ENCODE measurements at places on chromosomes 12 and 14.

DNA sequence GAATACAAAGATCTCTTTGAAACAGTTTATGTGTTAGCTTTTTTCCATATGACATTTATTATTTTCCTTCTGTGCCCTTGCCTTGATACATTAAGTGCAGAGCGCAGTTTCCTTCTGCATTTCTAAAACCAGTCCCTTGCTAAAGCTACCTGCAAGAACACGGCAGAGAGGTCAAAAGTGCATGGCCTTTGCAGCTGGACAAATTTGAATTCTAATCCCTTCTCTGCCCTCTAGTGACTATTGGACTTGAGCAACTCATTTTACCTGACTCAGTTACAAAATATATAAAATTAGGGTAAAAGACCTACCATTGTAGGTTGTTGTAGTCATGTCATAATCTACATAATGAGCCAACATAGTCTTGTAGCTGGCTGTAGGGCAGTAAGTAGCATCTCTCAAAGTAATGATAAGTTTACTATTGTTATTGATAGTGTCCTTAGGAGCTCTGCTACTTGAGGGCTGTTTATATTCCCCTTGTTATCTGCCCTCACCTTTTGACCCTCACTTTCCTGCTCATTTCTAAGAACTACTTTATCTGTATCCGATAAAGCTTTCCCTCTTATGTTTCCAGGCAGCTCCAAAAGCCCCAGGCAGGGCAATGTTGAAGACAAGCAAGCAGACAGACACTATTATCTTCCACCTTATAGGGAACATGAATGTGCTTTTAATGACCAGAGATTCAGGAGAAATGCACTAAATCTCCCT, 120.0 kb upstream of the PDZRN4 start:
- DNase-seq, result no peak
- no peak overlapping the region for H3K4me3 ChIP-seq
- H3K4me1 ChIP-seq, result no peaks in the 10 kb centered on the region
- no peaks in the 10 kb centered on the region for H3K36me3 ChIP-seq

DNA sequence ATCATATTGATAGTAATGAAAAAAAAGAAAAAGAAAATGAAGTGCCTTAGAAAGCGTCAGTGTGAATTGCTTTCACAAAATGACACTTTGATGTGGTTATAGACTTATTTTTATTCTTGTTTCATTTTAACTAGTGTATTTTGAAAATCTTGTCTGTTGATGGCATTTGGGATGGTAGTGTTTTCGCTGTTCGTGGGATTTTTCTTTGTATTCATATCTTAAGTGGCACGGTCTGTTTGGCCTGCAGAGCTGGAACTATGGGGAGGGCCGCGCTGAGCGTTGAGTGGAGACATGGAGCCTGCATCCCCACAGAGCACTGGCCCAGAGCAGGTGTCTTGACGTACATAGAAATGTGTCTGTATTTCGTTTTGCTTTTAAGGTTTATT, 61.6 kb downstream of the WDR20 start:
- no peak overlapping the region for H3K27ac ChIP-seq
- DNase-seq, result no peak
- no peaks in the 10 kb centered on the region for H3K36me3 ChIP-seq
- no peaks in the 10 kb centered on the region for H3K4me1 ChIP-seq
- H3K4me3 ChIP-seq, result no peak overlapping the region

DNA sequence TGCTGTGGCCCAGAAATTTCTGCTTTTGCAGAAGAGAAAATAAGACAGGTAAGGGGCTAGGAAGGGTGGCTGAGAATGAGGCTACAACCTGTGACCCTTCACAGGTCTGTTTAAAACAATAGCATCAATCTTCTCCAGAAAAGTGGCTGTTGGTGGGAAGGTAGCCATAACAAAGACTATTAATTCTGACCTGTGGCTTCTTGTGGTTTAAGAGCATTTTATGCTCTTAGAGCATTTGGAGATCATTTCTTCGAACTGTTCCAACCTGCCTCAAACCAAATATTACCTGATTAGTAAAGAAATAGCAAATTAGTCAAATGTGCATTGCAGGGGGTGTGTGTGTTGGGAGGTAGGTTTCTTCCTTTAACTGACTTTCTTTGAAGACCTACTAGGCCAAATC, 15.2 kb upstream of the TCP11L2 start:
- DNase-seq, result no peak
- no peaks in the 10 kb centered on the region for H3K4me1 ChIP-seq
- no peaks in the 10 kb centered on the region for H3K36me3 ChIP-seq
- no peak overlapping the region for H3K27ac ChIP-seq
- no peak overlapping the region for H3K4me3 ChIP-seq

DNA sequence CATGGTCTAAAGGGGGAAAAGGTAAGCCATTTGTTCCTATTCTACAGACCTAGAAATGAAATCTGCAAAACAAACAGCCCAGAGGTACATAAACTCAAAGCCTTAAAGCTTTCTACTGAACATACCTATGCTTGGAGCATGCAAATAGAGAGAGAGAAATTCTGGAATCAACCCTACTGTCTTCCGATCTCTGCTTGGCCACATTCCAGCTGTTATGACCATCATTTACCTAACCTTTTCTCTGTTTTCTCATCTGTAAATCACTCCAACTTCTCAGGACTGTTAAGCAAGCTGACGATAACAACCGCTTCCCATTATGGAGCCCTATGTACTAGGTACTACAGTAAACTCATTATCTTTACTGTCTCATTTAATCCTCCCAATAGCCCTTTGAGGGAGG, 126.3 kb downstream of the CCDC60 start:
- no peaks in the 10 kb centered on the region for H3K36me3 ChIP-seq
- DNase-seq, result no peak
- H3K27me3 ChIP-seq, result no peaks in the 10 kb centered on the region
- no peak overlapping the region for H3K27ac ChIP-seq
- H3K4me1 ChIP-seq, result no peaks in the 10 kb centered on the region

DNA sequence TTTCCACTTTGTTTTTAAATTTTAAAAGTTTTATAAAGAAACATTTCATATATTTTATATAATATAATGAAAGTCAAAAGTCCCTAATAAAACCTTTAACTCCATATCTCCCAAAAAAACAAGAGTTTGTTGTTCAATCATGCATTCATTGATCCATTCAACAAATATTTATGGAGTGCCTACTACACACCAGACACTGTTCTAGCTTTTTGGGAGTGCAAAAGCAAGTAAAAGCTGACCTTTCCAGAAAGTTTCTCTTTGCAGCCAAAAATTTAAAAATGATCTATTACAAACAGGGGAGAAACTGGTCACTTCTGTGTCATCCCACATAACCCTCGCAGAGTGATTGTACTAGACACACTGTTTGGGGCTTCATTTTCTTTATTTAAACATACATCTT, 740.0 kb upstream of the TBX3 start:
- H3K4me1 ChIP-seq, result no peaks in the 10 kb centered on the region
- no peaks in the 10 kb centered on the region for H3K36me3 ChIP-seq
- no peak overlapping the region for H3K27ac ChIP-seq
- no peak overlapping the region for H3K4me3 ChIP-seq
- no peak for DNase-seq

- no peak overlapping the region for H3K4me3 ChIP-seq
- no peak overlapping the region for H3K27ac ChIP-seq
- H3K4me1 ChIP-seq, result no peaks in the 10 kb centered on the region
- no peak for DNase-seq
Observed at GRCh38 chr14:100837805-100838350, 12.0 kb downstream of the MEG3 start.

GRCh38 chr12:5085896-5086295, 42.2 kb downstream of the KCNA5 start:
- no peak overlapping the region for H3K4me3 ChIP-seq
- DNase-seq, result no peak

DNA sequence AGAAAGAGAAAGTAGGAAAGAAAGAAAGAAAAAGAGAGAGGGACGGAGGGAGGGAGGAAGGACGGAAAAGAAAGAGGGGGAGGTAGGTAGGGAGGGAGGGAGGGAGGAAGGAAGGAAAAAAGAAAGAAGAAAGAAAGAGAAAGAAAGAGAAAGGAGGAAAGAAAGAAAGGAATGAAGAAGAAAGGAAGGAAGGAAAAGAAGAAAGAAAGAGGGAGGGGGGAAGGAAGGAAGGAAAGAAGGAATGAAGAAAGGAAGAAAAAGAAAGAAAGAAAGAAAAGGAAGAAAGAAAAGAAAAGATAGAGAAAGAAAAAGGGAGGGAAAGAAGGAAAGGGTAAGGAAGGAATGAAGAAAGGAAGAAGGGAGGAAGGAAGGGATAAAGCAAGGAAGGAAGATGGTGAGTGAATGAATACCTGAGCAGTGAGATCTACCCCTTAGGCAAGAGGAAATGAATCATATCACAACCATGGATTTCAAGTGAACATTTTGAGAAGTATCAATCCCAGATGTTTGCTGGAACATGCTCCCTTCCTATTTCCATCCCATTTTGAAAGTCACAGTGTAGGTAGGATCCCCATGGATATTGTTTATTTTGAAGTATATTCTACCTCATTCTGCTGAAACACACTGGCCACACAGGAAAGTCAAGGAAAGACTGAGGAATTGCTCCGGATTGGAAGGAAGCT, 639.4 kb upstream of the TBX3 start:
- H3K36me3 ChIP-seq, result no peaks in the 10 kb centered on the region
- no peaks in the 10 kb centered on the region for H3K4me1 ChIP-seq
- no peak for DNase-seq
- no peak overlapping the region for H3K27ac ChIP-seq
- H3K4me3 ChIP-seq, result no peak overlapping the region

GRCh38 chr14:104109731-104110361, 24.3 kb downstream of the ASPG start:
- no peak overlapping the region for H3K27ac ChIP-seq
- DNase-seq, result peak; percentile 10
- H3K27me3 ChIP-seq, result no peaks in the 10 kb centered on the region
- no peak overlapping the region for H3K4me3 ChIP-seq
- no peaks in the 10 kb centered on the region for H3K36me3 ChIP-seq
- H3K4me1 ChIP-seq, result no peaks in the 10 kb centered on the region

- H3K4me1 ChIP-seq, result peaks cover 16% of the 10 kb centered on the region
- H3K4me3 ChIP-seq, result no peak overlapping the region
- H3K27me3 ChIP-seq, result no peaks in the 10 kb centered on the region
Observed at GRCh38 chr14:51593397-51593796, 58.3 kb upstream of the FRMD6 start.

DNA sequence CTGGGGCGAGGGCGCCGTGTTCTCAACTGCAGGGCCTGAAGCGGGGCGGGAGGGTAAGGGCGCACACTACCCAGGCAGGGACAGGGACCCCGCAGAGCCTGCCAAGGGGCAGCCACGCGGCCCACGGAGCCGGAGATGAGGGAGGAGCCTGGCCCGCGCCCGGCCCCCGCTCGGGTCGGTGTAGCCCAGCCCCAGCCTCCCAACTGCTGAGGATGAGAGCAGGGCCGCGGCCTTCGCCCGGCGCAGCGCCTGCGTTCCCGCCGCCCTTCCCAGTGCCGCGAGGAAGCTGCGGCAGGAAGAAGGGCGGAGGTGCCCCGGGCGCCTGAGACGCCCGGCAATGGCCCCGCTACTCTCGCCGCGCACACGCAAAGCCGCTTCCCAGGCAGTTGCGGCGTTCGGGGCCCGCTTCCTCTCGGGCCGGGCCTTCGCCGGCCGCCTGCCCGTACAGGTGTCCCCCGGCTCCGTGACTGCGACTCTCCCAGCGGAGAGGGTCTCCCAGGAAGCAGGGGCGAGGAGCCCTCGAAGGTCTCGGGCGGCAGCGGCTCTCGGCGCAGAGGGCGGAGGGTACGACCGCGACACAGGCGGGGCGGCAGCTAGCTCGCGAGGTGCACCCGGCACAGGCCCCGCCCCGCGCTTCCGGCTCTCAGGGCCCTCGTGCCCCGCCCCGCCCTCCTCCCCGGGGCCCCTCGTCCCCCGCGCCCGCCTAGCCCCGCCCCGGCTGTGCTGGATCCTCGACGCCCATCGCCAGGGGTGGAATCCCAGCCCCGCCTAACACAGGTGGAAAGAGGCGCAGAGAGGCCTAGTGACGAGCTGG, 24.8 kb upstream of the YY1 start:
- H3K27me3 ChIP-seq, result no peaks in the 10 kb centered on the region
- peak overlapping the region; percentile 91 for H3K27ac ChIP-seq
- peak overlapping the region; percentile 90 for H3K4me3 ChIP-seq
- peak; percentile 88 for DNase-seq
- peaks cover 5% of the 10 kb centered on the region for H3K4me1 ChIP-seq
- H3K36me3 ChIP-seq, result no peaks in the 10 kb centered on the region

- H3K4me1 ChIP-seq, result no peaks in the 10 kb centered on the region
- no peaks in the 10 kb centered on the region for H3K36me3 ChIP-seq
- H3K4me3 ChIP-seq, result no peak overlapping the region
- no peak overlapping the region for H3K27ac ChIP-seq
- no peaks in the 10 kb centered on the region for H3K27me3 ChIP-seq
- DNase-seq, result no peak
Observed at GRCh38 chr12:50999093-50999492, 27.1 kb downstream of the SLC11A2 start.

GRCh38 chr12:1794440-1795090, 25.8 kb upstream of the LRTM2 start:
- H3K27me3 ChIP-seq, result no peaks in the 10 kb centered on the region
- H3K4me1 ChIP-seq, result peaks cover 7% of the 10 kb centered on the region
- H3K36me3 ChIP-seq, result no peaks in the 10 kb centered on the region
- H3K27ac ChIP-seq, result no peak overlapping the region

GRCh38 chr12:113751513-113751912, 214.6 kb downstream of the RBM19 start:
- no peak overlapping the region for H3K4me3 ChIP-seq
- DNase-seq, result no peak
- H3K4me1 ChIP-seq, result no peaks in the 10 kb centered on the region

DNA sequence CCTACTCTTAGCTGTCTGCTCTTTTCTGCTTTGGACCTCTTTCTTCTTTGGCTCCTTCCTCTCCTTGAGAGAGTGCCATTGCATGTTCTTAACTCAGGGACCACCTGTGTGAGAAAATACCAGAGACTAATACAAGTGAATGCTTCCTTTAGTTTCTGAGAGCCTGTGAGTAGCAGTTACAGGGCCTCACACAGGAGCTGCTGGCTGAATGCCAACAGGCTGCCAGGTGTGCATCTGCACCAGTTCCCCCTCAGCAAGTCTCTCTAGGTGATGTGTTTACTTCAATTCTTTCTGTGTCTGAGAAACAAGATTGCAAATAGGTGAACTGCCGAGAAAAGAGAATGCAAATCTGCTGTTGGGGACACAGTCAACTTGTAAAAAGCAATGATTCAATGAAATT, 108.2 kb downstream of the STXBP6 start:
- no peak overlapping the region for H3K4me3 ChIP-seq
- no peaks in the 10 kb centered on the region for H3K27me3 ChIP-seq
- H3K4me1 ChIP-seq, result no peaks in the 10 kb centered on the region
- no peaks in the 10 kb centered on the region for H3K36me3 ChIP-seq

- H3K27me3 ChIP-seq, result no peaks in the 10 kb centered on the region
- peaks cover 3% of the 10 kb centered on the region for H3K4me1 ChIP-seq
- H3K4me3 ChIP-seq, result no peak overlapping the region
- H3K27ac ChIP-seq, result no peak overlapping the region
- no peak for DNase-seq
- no peaks in the 10 kb centered on the region for H3K36me3 ChIP-seq
Observed at GRCh38 chr12:24822121-24822899, 126.6 kb downstream of the BCAT1 start.

All from uterus (tissue), 4 donors.